Testis (tissue), 5 donors: ENCODE measurements at places on chromosomes 3 and 15. TPM values are rescaled to one million over a fixed set of nuclear protein-coding genes. Genes with fewer than 3 reads are reported as not detected.

- DNase-seq = no peak
Measured at GRCh38 chr15:37824717-37825382, 109.6 kb upstream of the TMCO5A start.

GRCh38 chr15:36497901-36498300, 81.5 kb upstream of the CDIN1 start:
- no peak for DNase-seq

SQOR gene
- polyA plus RNA-seq = 18.2 TPM

GRCh38 chr3:71584394-71585011, 975 bp upstream of the FOXP1 start:
- DNase-seq = peak; percentile 57

DNA sequence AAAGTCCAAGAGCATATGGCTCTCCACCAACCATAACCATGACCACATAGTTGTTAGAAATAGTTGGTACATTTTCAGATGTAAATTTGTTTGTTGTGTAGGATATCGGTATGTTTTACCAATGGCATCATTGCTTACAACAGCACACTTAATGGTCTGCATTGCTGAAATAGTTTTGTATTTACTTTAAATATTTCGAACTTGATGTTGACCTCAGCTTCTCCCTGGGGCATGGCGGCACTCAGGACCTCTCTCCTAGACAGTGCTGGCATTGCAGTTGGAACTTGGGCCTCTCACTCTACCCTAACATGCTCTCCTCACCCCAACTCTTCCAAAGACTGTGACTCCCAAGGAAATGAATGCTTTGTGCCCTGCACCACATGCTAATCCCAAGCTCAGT, 5.0 kb downstream of the SLC22A13 start:
- DNase-seq = no peak

DNA sequence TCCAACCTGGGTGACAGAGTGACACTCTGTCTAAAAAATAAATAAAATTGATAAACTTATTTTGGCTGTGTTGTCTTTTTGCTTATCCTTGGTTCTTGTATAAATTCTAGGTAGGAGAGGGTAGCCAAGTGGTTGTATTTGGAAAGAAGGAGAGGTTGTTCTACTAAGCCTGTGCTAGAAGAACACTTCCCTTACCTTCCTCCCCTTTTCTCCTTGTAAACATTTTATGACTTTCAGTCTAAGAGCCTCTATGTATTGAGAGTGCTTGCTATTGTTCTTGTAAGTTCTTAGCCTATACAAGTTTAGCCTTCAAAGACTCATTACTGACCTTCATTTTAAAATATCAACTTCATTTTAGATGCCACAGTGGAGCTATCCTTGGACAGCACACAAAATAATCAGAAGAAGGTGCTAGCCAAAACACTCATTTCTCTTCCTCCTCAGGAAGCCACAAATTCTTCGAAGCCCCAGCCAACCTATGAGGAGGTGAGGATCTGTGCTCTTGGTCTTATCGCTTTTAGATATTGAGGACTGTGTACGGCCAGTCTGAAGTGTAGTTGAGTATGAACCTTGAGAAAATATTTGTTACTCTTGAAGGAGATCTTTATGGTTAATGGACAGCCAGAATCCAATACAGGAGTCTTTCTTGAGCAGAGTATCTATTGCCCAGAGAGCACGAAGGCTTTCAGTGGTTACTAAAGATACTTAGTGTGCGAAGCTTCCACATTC, 22.1 kb downstream of the SNX1 start:
- DNase-seq = no peak

DNA sequence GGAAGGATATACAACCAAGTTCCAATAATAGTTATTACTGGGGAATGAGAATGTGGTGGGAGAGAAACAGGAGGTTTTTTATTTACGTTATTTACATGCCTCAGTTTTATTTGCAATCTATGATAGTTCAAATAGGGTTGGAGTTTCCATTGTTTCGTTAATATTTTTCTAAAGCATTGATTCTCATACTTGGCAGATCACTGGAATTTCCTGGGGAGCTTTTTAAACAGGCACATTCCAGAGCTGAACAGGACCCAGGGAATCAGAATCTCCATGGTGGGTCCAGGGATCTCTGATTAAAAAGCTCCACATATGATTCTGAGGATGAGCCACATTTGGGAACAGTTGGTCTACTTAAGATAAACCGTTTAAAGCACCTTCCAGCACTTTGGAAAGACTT, 123.9 kb downstream of the IL20RB start:
- no peak for DNase-seq

BSN gene
- 9.9 TPM for polyA plus RNA-seq

DNA sequence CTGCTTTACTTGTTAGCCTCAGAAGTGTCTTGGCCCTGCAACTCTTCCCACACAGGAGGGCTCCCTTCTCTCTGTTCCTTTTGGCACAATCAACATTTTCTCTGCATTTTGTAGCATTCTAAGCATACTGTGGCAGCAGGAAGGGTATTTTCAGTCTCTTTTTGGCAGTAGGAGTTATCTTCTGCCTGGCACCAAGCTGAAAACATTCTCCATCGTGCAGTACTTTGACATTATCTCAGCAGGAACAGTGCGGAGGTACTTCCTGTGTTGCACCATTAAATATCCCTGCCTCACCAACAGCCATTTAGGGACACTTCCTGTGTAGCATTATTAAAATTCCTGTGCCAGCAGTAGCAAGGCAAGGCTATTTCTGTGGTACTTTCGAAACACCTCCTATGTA, 233.2 kb upstream of the SEMA6D start:
- DNase-seq = no peak

CCR9 gene
- polyA plus RNA-seq = 0.25 TPM

DNA sequence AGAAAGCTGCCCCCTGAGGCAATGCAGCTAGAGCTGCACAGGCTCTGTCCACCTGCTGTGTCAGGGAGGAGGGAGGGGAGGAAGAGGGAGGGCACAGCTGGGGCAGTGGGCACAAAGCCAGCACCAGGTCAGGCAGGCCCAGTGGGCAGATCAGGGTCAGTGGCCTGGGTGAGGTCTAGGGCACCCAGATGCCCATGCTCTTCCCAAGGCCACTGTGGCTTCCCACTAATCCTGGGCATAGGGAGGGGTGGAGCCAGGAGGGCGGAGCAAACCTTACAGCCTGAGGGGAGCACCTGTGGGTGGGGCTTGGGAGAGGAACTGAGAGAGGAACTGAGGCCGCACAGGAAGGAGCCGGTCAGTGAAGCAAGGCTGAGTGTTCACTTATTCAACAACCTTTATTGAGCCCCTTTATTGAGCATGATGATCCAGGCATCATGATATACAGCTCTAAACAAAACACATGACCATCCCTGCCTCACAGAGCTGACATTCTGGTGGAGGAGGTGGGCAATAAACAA, 55.0 kb downstream of the RHCG start:
- DNase-seq = no peak

GABRB3 gene
- polyA plus RNA-seq = 11.8 TPM

DNA sequence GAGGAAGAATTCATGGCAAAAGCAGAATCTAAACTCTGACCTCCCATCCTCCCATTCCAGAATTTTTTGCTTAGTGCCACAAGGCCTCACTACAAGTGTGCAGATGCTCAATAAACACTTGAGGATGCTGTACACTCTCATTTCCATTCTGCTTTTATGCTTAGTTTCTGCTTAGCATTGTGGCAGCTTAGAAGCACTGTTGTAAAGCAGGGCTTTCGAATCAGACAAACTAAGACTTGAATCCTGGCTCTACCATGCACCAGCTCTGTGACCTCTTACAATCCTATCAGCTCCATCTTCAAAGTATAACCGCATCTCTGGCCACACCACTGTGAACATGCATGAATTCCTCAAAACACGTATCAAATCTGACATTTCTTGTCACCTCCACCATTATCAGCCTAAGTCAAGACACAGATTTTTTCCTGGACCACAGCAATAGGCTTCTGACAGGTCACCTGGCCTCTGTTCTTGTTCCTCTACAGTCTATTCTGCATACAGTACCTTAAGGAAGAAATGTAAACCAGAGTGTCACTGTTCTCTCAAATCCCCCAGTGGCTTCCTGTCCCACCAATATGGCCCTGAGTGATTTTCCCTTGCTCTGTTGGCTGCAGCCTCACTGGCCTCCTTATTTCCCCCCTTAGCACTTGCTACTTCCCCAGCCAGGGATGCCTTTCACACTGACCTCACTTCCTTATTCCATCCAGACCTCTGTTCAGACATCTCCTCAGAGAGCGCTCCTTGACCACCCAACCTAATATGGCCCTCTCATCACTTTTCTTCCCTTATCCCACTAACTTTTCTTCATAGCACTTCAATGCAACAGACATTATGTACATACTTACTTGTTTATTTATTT, 8.1 kb upstream of the PHC3 start:
- DNase-seq = no peak

C2CD4A gene
- polyA plus RNA-seq = 0.08 TPM

TRNT1 gene
- polyA plus RNA-seq = 16.8 TPM

CLDN11 gene
- 378 TPM for polyA plus RNA-seq

CD96 gene
- polyA plus RNA-seq = 1.5 TPM

DNA sequence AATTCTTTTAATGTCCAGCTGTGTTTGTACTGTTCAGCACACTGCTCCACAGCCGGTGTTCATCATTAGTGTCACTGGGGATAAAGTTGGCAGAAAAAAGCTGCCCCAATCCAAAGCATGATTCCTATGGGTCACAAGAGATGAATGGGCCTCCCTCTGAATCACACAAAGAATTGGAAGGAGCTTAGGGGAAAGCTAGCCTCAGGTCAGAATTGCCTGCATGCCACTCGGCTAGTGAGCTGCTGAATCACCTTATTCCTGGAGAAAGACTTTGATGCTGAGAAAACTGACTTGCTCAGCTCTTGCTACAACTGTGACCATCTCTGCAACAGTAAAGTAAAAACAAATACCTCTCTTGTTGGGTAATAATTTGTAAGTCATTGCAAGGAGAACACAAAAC, 3.5 kb downstream of the CCK start:
- no peak for DNase-seq

DNA sequence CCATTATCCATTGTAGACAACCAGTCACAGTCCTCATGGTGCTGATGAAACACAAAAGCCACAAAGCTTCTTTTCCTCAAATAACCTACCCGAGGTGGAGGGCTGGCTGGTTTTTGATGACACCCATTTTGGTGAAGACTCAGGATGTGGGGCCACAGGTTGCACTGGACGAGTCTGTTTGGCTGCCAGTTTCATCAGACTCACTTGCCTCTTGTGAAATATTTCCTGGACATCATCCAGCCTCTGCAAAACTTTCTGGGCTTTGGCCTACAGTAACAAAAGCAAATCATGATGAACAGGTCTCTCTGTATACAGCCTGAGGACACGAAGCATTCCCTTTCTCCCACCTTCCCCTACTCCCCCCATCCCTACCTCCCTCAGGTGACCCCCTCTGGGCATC, 42.2 kb downstream of the B3GNT5 start:
- no peak for DNase-seq

ULK4 gene
- polyA plus RNA-seq = 45.7 TPM

DNA sequence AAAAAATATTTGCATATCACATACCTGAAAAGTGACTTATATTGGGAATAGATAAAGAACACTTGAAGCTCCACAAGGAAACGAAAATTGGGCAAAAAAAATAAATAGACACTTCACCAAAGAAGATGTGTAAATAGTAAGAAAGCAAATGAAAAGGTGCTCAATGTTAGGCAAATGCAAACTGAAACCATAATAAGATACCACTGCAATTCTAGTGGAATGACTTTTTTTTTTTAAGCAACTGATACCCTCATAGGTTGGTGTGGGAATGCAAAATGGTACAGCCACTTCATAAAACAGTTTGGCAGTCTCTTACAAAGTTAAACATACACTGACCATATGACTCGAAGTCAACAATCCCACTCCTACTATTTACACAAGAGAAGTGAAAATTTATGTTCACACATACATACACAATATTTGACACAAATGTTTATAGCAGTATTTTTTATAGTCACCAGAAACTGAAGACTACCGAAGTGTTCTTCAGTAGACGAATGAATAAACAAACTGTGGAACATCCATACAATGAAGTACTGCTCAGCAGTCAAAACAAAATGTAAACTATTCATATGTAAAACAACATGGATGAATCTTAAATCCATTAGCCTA, 176.3 kb downstream of the ZMAT3 start:
- no peak for DNase-seq

ZNF621 gene
- 17.2 TPM for polyA plus RNA-seq

DNA sequence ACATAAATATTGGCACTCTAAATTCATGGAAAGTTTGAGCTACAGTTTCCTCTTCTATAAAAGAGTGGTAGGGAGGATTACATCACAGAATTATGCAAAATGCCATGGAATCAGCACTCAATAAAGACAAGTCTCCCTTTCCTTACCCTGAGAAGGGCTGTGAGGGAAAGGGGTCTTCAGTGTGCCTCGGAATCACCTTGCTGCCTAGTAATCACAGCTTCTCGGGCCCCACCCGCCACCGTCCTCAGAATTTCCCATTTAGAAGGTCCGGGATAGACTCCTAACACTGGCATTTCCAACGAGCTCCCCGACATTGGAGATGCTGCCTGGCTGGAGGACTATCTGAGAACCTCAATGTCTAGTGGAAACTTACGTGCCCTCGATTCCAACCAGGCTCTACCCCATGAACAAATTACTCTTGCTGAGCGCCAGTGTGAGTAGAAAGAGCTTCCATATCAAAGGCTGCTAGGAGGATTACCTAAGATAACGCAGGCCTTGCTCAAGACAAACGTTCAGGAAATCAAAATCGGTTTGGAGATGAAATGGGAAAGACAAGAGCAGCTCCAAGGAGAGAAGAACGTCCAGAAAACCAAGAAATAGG, 92.1 kb upstream of the CHD2 start:
- peak; percentile 53 for DNase-seq

- no peak for DNase-seq
Measured at GRCh38 chr3:190338717-190339116, 16.5 kb upstream of the CLDN1 start.
